ENCODE measurements at places on chromosomes 7 and 10.

- DNase-seq: no peak
Observed at GRCh38 chr10:46040004-46040403, 6.1 kb downstream of the MSMB start.

DNA sequence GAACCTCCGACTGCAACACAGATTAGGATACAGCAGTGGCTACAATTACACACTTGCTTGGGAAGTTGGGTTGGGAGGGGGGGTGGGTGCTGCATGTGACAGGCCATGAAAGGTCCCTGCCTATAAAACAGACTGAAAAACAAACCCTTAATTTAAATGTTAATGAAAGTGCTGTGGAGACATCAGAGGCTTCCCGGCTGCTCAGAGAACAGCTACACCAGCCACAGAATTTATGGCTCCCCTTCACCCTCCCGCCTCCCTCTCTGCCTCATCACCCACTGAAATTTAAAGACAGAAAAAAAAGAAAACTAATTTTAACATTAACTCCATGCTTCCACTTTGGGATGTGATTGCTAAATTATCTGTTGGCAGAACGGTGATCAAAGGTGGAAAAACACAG is 34.7 kb downstream of the FBXW4 start:
- no peak for DNase-seq

DNA sequence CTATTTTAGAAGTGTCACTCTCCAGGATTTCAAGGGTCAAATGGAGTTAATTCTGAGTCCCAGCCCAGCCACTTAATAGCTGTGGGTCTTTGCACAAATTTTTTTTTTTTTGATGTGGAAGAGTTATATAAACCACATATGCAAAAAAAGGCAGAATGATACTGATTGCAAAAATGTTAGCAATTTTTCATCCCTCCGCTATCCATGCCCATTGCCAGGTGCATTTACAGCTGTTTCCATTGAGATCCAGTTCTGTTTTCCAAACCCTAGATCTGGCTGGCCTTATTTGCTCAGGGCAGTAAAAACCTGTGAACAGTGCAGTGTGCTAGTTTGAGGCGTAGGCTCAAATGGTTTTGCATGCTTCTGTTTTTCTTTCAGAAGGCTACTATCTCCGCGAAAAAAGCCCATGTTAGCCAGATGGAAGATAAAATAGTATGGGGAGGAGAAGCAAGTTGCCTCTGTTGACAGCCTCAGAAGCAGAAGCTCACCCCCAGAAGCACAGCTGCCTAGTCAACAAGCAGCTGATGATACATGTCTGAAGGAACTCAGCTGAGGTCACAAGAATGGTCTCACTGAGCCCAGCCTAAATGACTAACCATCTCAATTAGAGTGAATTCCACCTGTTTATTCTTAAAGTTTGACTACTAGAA is 997 bp upstream of the ZNF138 start:
- DNase-seq: no peak

GRCh38 chr7:42854571-42855118 is 57.2 kb downstream of the C7orf25 start:
- no peak for DNase-seq

GRCh38 chr7:149727053-149727898 is 46.1 kb downstream of the ZNF467 start:
- no peak for DNase-seq

- no peak for DNase-seq
Observed at GRCh38 chr7:40674316-40674715, 539.5 kb downstream of the SUGCT start.

- DNase-seq: no peak
Observed at GRCh38 chr7:16193631-16194030, 227.7 kb downstream of the CRPPA start.

DNA sequence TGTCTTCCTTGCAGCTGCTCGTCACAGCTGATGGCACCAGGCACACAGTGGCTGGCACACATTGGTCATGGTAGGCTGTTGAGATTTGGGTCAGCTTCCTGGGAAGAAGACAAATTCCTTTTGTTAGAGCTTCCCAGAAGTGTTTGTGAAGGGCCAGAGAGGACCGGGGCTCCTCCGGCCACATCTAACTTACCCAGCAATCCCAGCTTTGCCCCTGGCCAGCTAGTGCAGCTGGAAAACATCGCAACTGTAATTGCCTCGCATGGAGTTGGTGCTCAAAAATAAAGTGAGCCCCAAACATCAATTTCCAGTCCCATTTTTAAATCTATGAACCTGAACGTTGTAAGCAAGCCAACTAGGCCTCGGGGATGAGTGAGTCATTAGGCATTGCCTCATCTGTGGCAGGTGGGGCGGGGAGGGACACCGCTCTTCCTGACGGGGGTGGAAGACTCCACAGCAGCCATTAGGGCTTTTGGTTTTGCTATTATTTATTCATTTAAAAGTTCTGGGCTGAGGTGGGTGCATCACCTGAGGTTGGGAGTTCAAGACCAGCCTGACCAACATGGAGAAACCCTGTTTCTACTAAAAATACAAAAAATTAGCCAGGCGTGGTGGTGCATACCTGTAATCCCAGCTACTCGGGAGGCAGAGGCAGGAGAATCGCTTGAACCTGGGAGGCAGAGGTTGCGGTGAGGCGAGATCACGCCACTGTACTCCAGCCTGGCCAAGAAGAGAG is 12.4 kb downstream of the CPA5 start:
- DNase-seq: peak; percentile 86

- no peak for DNase-seq
Observed at GRCh38 chr10:69070951-69071350, 17.0 kb upstream of the SRGN start.

- no peak for DNase-seq
Observed at GRCh38 chr7:4607311-4607729, 74.8 kb upstream of the FOXK1 start.

DNA sequence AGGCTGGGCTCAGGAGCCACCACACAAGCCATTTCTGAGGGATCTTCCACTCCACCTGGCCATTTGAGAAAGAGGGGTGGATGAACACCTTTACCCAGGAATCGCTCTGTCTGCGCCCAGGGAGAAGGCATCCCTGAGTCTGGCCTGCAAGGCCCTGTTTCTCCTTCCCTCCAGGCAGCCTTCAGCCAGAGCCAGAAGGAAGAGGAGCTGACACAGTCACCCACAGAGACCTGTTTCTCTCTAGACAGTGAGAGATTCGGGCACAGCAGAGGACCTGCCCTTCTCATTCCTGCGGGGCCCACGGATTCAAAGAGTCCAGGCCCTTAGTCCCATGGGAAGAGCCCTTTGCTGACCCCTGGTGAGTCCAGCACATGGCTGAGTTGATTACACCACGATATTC is 127.5 kb upstream of the TNS3 start:
- DNase-seq: no peak

DNA sequence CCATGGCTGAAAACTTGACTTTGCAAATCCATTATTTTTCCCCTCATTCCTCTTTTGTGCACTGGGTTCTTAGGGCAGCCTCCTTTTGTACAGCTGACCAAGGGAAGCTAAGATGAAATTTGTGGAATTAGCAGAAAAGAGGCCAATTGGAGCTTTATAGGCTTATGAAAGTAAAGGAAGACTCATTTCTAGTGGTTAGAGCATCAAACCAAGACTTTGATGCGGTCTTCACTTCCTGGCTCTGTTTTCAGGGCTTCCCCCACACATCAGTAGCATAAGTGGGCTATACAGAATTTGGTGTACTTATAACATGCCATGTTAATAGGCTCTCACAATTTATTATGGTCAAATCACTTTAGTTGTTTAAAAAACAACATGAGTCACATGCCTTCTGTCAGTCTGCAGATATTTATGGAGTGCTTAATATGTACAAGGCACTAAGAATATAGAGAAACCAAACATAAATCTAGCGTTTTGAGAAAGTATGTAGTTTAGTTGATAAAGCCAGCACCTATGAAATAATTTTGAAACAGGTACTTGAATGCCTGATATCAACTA is 5.7 kb downstream of the AUTS2 start:
- no peak for DNase-seq

DNA sequence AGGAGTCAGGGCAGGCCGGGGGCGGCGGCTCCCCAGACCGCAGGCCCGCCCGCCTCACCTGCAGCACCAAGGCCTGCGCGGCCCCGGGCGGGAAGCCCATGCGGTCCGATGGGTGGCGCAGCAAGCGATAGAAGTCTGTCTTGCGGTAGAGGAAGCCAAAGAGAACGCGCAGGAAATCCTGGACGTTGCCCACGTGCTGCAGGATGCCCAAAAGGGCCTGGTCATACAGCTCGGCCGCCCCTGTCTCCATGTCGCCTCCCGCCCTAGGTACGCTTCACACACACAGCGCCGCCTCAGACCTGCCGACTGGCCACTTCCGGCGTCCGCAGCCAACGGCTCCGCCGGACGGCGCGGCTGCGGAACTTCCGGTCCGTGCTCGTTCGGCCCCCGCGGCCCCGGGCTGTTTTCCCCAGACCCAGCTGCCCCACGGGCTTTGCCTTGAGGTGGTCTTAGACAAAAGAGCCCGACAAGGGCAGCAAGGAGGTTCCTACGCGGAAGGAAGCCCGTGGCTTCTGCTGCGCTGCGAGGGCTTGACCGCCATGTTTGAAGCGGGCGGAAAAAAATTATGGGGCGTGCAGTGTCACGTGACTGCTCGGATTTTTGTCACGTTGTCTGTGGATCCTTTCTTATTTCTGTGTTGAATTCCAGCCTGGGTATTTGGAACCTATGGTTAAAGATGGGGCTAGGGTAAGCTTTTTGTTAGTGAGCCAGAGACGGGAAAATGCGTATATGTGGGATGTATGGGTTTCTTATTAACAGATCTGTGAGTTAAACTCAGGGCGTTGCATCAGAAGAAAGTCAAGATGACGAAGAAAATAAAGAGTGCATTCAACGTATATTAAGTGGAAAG is at the start of gene NUDCD3:
TSS of gene NUDCD3 (minus strand) at position 308 of the 850 bp plus-strand sequence. CDS start at position 250, 58 bp downstream.
- peak; percentile 84 for DNase-seq

- no peak for DNase-seq
Observed at GRCh38 chr7:135527025-135527424, 17.1 kb upstream of the CNOT4 start.

DNA sequence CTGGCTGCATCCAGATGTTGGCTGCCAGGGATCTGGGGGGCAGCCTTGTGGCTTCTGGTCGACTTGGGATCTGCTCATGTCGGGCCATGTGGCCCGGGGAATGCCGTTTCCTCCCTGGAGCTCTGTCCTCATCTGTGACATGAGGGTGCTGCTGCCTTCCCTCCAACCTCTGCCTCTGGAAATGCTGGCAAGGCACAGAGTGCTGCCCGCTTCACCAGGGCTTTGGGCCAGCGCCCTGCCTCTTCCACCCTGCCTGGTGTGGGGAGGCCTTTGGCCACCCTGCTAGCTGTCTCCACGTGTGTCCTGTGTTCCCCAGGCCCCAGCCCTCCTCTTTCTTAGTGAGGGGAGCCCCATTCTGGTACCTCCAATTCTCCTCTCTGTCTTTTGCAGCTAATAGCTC is 5.8 kb upstream of the SMARCD3 start:
- DNase-seq: no peak

DNA sequence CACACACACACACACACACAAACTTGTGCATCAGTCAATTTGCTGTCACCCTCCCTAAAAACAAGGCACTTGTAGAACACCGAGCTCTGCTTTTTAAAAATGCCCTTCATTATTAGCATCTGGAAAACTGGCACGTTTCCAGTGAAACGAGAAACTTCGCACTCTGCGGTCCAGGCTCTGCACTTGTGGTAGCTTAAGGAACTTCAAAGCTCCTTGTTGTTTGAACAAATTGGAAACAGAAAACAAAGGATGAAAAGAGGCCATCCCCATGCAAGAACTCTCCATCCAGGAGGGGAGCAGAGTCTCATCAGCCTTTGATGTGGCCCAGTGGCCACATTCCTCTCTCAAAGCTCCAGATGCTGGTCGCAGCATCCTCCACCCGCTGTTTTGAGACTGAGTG is 105.1 kb downstream of the C10orf90 start:
- DNase-seq: no peak

DNA sequence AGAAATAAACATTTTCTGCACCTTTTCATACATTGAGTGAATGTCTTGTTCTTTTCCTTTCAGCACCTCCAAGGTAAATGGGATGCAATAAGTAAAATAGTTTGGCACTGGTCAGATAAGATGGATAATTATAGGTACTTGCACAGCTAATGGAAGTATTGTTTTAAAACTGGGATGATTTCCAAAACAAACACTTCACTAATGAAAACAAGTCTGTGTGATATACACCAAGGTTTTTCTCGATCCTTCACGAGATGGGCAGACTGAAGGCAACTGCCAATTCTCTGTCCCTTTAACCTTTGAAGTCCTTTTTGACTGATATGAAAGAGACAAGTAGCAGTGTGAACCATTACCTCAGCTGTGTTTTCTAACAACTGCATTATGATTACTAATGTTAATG is 423.8 kb downstream of the GFRA1 start:
- no peak for DNase-seq

DNA sequence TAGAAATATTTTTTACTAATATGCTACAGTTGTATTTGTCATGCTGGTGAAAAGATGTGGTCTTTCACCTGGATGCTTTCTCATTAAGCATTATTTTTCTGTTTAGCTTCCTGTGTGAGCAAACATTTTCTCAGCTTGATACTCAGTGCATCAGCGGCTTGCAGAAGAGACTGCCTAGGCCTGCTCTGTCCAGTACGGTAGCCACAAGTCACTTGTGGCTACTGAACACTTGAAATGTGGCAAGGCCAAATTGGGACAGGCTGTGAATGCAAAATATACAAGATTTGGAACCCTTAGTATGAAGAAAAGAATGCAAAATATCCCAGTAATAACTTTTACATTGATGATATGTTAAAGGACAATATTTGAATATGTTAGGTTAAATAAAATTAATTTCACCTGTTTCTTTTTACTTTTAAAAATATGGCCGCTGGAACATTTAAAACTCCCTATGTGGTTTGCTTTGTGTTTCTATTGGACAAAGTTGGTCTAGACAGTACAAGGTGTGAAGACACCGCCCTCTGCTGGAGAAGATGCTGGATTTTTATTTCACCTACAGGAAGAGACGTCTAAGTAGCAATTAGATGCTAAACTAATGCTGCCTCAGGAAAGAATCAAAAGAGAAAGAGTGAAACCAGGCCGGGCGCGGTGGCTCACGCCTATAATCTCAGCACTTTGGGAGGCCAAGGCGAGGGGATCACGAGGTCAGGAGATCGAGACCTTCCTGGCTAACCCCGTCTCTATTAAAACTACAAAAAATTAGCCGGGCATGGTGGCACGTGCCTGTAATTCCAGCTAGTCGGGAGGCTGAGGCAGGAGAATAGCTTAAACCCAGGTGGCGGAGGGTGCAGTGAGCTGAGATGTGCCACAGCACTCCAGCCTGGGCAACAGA is 5.3 kb downstream of the SRGN start:
- DNase-seq: peak; percentile 78

DNA sequence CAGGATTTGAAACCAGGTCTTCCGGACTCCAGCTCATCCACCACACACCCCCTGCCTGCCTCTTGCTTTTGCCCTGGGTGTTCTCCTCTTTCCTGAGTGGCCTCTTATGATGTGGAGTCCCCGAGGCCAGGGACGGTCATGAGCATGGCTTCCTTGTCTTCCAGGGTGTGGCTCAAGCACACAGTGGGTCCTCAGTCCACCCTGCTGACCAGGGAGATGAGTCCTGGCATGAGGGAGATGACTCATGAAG is 32.8 kb downstream of the DNAJB12 start:
- DNase-seq: no peak

GRCh38 chr7:50505553-50506210 is 55.5 kb upstream of the FIGNL1 start:
- DNase-seq: no peak
